NCI-H226 (cell line): ENCODE measurements at places on chromosomes 5 and 9.

DNA sequence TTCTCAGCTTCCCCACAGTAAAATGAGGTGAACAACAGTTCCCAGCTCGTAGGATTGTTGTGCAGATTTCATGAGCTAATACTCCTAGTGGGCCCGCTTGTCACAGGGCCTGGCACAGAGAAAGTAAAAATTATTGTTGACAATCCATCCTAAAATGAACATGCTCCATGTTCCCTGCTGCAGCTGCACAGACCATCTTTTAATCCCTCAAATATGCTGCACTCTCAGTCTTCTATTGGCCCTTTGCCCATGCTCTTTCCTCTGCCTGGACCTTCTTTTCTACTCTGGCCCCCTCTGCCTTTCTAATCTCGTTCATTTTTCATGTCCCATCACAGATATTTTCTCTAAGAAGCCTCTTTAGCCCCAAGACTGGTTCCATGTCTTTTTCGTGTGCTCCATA lies 117.7 kb upstream of the NR3C1 start:
- no peak for DNase-seq

DNA sequence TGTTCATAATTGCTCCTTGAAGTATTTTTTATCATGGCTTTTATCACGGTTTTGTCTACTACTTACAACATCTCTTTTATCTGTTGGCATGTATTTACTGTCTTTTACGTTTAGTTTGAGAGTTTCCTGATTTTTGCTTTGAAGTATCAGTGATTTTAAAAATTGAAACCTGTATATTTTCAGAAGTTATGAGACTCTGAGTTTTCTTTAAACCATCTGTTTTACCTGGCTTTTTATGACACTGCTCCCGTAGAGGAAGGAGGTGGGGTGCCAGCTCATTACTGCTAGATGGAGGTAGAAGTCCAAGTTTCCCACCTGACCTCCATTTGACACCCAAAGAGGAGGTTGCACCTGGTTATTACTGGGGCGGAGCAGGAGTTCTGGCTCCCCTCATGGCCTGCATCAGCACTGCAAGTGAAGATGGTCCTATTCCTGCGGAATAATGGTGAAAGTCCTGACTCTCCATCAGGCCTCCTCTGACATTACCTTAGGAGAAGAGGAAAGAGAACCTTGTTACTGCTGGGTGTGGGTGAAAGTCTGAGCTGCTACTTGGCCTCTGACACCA lies 10.0 kb upstream of the ZNF131 start:
- DNase-seq = peak; percentile 8

- no peak for DNase-seq
These were observed 560 bp downstream of the SCAI start for GRCh38 chr9:125142560-125143376.

DNA sequence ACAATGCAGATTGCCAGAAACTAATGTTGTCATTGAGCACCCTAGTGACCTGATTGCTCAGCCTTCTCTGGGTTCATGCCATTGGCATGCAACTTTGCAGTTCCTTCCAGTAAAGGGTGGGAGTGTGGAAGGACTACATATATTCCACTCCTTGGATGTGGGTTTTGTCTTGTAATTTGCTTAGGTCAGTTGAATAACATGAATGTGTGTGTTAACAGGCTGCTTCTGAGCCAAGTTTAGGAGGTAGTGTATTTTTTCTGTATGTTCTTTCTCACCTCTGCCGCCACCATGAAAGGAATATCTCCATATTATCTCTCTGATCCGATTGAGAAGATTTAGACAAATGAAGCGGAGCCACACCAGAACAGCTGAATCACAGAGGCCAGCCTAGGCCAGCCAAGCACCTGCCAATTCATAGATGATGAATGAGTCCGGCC lies 1929.6 kb upstream of the CDH6 start:
- DNase-seq = peak; percentile 78

GRCh38 chr9:85443190-85443598 lies 298.6 kb downstream of the AGTPBP1 start:
- no peak for DNase-seq

- DNase-seq = no peak
These were observed 65.5 kb upstream of the ABCA1 start for GRCh38 chr9:104993291-104993963.

DNA sequence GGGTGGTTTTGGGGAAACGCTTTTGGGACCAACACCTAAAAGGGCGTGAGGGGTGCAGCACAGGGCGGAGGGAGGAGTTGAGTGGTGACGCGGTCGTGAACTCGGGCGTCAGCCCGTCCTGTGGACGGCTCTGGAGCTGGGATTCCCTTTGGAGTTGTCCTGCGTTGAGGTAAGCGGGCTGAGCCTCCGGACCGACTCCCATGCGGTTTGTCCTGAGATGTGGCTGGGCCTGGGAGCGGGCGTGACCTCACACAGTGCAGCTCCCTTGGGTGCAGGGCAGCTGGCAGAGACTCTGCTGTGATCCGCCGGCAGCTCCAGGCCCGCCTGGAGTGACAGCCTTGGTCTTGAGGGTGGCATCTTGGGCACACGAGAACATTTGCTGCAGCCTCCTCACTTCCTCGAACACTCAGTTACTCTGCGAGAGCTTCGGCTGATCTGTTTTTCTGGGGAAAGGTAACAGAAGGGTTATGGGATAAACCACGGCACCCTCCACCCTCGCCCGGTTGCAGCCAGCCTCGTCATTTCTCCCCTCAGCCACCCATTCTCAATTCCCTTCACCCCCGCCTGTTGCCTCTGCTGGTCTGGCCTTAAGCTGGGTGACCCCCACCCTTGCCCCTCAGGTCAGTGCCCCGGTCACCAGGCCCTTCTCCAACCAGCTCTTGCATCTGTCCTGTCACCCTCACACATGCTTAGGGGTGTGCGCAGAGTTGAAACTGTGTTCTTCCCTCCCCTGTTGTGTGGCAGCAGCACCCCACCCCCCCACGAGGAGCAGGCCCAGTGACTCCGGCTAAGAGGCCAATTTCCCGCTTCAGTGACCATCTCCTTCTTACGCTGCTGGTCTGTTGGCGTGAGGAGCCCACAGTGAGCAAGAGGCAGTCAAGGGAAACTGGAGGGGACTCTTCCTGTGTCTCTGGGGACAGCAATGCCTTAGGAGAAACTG lies 94.2 kb upstream of the COL5A1 start:
- DNase-seq = no peak

DNA sequence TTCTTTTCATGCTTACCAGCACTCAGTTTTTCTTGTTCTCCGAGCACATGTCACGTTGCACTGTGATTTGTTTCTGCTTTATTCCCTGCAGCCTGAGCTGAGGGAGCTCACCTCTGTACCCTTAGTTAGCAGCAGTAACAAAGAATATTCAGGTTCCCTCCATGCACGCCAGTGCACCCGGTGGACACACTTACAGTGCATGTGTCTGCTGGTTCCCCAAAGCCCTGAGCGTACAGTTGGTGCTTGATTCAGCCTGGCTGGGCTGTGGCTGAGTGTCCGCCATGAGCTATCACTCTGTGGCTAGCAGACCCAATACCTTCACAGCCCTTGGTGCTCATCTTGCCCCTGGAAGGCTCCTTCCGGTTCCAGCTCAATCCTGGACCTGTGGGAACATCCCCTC lies 93.5 kb downstream of the MVB12B start:
- DNase-seq = no peak

GRCh38 chr5:110549301-110549700 lies 177.2 kb downstream of the TMEM232 start:
- DNase-seq = no peak

DNA sequence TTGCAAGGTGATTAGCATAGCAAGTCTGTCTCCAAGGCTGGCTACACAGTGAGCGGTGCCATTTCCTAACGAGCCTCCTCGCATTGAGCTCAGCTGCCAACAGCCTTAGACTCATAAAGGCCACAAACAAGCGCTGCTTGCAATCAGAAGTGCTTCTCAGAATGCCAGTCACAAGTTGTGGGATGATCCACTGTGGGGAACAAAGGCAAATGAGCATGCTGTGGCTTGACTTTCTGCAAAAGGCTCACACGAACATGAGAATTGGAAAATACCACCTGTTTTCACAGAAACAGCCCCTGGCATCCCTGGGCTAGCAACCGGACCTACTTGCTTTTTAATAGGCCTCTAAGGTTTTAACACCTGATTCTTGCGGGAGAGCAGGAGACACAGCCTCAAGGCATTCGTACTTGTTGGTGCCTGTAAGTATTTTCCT lies 215.5 kb downstream of the FANCC start:
- no peak for DNase-seq
